Activated T-cell treated with anti-CD3 and anti-CD28 coated beads for 1 hour (primary cell): ENCODE measurements at places on chromosomes 2 and 18.
A peak's percentile ranks its signal among the peaks of the same experiment; 100 is the strongest.

DNA sequence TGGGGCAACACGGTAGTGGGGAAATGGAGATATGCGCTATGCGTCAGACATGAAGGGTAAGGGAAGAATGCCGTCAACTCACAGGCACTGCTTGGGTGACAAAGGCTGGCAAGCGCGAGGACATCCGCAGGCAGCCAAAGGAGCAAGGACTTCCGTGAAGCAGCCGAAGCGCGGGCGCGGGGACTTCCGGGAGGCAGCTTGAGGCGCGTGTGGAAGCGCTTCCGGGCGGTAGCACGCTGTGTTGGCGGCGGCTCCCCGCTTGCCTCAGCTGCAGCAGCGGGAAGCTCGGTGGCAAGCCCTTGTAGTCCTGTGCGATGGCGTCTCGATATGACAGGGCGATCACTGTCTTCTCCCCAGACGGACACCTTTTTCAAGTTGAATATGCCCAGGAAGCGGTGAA, at the start of gene PSMA8:
Gene PSMA8 (plus strand): TSS at position 218 of the 400 bp plus-strand sequence. CDS start 97 bp downstream, at position 315.
- DNase-seq = peak; percentile 19

GRCh38 chr2:179805001-179805400, 56.4 kb downstream of the ZNF385B start:
- DNase-seq = no peak

GRCh38 chr18:13620818-13621445, 105.4 kb downstream of the FAM210A start:
- DNase-seq = no peak

DNA sequence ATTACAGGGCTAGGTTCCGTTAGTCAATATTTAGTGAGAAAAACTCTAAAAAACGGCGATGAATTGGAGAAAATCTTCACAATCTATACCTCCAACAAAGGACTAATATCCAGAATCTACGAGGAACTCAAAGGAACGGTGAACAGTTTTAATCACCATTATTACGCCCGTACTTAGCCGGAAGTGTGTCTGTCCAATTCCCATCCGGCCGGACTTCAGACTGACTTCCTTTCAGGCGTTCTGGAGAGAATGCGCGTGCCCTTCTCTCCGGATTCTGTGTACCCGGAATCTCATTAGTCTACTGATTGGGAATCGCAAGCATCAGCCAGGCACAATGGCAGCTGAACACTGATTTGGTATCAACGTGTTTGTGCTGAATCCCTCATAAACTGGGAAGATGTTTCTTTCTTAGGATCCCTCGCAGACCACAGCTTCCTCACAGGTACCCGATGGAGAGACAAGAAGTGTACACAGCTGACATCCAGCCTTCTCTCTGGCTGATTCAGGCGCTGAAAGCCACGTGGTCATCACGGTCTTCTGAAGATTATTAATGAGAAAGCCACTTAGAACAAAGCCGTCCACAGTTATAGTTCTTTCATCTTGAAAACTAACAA, 239.9 kb downstream of the ZNF516 start:
- no peak for DNase-seq

- DNase-seq = no peak
Measured at GRCh38 chr18:5951515-5952091, 56.3 kb upstream of the TMEM200C start.

GRCh38 chr2:127611076-127611925, 34.7 kb upstream of the GPR17 start:
- DNase-seq = no peak

DNA sequence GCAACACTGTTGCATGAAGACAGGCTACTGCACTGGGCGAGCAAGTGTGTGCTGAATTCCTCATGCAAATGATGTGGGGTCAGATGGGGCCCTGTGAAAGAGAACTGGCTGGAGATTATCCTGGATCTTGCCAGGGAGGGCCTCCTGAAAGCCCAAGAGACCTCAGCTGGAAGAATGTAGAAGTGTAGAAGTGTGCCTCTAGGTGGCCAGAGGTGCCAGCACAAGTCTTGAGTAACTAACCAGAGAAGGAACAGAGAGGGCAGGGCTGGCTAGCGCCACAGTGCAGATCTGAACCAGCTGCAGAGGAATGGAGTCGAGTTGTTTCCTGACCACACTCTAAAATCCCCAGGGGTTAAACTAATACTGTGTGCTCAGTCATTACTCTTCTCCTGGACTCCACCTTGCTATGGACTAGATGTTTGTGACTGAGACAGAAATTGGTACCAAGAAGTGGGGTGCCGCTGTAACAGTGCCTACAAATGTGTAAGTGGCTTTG, 399.3 kb downstream of the LRATD1 start:
- no peak for DNase-seq

DNA sequence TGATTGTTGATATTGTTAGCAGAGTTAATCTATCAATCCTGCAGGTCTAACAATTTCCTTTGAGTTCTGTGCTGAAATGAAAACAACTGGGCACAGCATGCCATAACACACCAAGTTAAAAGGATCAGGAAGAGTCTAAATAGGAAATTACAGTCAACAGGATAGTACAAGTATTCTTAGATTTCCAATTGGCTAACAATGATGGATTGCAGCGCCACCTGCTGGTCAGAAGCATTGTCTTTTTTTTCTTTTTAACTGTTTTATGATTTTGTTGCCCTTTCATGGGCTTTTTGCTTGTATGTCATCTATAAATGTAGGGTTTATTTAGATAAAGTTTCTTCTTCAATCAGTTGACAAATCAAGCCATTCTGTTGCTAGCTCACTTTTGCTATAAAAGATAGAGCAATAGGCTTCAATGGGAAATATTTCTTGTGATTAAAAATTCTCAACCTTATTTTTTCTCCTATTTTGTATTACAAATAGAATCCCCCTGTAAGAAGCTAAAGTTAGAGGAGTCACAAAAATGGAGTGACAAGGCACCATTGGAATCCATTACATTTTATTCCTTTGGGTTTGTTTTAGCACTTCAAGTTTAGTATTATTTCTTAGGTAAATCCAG, 40.8 kb upstream of the RPRM start:
- peak; percentile 44 for DNase-seq

- DNase-seq = no peak
Measured at GRCh38 chr2:96626553-96626942, 11.6 kb downstream of the KANSL3 start.

GRCh38 chr2:106274668-106275067, 80.6 kb upstream of the UXS1 start:
- no peak for DNase-seq

- DNase-seq = no peak
Measured at GRCh38 chr2:46921676-46922448, 6.3 kb upstream of the MCFD2 start.

GRCh38 chr18:62925031-62925688, 209.8 kb downstream of the PHLPP1 start:
- no peak for DNase-seq

- DNase-seq = no peak
Measured at GRCh38 chr2:105803337-105803736, 58.6 kb downstream of the NCK2 start.

GRCh38 chr2:240604291-240604938, 17.9 kb downstream of the CAPN10 start:
- no peak for DNase-seq

GRCh38 chr18:41343808-41344207, 611.2 kb upstream of the PIK3C3 start:
- no peak for DNase-seq

- DNase-seq = no peak
Measured at GRCh38 chr2:6872394-6872793, 5.2 kb upstream of the RSAD2 start.

GRCh38 chr2:26273501-26273900, 28.8 kb downstream of the HADHB start:
- no peak for DNase-seq

- no peak for DNase-seq
Measured at GRCh38 chr2:127065299-127065939, 41.5 kb downstream of the BIN1 start.

DNA sequence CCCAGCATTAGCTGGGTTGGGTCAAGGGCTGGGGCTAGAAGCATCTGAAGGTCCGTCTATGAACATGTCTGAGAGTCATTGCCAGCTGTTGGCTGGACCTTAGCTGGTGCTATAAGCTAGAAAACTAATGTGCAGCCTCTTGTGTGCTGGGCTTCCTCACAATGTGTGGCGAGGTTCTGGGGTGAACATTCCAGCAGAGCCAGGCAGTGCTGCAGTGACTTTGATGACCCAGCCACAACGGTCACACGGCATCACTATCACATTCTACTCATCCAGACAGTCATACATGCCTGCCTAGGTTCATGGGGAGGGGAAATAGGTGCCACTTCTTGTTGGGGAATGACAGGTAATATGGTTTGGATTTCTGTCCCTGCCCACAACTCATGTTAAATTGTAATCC, 260.5 kb downstream of the CYP26B1 start:
- no peak for DNase-seq

DNA sequence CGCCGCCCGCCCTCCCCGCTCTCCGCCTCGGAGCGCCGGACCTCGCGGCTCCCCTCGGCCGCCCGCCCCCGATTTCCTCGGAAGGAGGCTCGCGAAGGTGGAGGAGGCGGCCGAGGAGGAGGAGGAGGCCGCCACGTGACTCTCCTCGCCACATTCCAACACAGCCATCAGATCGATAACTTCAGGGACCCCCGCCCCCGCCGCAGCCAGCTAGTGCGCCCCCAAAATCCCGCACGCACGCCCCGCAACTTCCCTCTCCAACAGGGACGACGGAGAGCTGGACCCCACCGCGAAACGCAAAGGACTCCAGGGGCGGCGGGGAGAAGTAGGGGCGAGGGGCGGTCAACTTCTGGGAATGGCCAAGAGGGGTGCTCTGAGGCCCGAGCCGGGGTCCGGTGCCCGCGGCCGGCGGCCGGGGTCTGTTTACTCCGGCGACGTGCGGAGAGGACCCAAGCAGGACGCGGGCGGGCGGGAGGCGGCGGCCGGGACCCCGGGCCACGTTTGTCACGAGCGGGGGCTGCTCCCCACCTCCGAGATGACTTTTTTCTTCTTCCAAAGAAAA, 2.0 kb downstream of the ZNF521 start:
- no peak for DNase-seq

- no peak for DNase-seq
Measured at GRCh38 chr2:100877555-100877954, 57.6 kb downstream of the NPAS2 start.

DNA sequence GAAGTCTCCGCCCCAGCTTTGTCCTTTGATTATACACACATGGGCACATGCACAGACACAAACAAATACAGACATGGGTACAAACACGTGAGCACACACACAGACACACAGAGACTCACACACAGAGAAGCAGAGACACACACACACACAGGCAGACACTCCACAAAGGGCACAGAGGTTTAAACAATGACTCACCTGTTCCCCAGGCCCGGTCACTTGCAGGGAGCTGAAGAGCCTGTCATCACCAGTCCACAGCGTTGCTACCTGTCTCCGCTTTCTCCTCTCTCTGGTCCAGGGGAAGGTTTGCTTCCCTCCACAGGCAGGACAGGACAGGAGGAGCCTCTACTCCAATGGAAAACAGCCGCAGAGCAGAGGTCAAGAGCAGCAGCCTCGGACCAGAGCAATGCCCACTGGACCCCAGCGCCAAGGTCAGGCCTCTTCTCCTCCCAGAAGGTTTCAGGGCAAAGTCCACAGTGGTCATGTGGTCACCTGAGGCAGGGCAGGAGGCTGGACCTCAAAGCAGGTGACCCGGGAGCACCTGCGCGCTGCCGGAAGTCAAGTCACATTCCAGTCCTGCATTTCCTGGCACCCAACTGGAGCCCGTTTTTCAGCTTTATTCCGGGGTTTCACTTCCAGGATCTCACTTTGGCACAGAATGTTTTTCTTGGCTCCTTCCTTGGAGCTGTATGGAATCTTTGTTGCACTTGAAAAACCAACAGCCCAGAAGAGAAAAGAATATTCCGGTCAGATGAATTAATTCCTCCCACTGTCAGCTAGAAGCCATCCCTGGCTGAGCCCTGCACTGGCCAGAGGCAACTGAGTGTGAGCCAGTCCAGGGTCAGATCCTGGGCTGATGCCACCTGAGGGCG, at the start of gene RAB17:
Gene RAB17 (minus strand): TSS at position 463 of the 869 bp plus-strand sequence. CDS start 4,580 bp downstream, outside the sequence.
- DNase-seq = no peak

DNA sequence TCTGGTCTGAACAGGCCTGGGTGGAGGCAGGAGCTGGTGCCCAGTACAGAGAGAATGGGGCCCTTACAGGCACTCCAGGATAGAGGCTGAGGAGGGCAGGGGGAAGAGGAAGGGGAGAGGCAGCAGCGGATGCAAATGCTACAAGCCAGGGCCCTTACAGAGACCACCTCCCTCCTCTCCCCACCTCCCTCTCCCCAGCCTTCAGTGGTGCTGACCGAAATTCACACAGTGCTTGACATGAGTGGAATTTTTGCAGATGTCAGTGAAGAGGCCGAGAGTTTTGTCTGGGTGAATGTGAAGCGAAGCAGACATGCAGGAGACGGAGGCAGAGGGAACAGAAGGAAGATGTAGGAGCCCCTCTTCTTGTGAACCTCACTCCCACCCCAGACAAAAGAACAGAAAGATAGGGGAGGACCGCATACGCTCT, 31.9 kb downstream of the CIB4 start:
- no peak for DNase-seq

DNA sequence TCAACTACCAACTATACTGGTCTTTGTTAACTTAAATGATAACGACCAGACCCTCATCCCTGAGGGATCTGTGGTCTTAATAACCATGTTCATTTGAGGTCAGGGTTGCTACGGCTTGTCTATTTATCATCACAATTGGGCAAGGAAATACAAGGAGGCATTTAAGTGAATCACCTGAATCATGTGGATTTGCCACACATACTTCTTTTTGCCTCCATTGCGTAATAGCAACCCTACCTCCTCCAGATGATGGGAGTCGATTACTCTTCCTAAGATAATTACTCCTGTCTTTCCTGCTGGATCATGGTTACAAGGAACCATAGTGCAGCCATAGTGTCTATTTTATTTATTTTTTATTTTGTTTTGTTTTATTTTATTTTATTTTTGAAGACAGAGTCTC, 42.2 kb downstream of the TAF4B start:
- DNase-seq = no peak

DNA sequence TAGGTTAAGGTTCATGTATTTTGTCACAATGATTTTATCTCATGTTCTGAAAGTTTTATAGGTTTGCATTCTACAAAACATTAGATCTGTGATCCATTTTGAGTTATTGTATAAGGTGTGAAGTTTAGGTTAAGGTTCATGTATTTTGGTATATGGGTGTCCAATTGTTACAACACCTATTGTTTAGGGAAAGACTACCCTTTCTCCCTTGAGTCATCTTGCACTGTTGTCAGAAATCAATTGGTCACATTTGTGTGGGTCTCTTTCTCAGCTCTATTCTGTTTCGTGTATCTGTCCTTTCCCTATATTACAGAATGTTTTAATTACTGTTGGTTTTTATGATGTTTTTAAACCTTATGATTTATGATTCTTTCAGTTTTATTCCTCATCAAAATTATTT, 192.3 kb downstream of the MCFD2 start:
- DNase-seq = no peak

- no peak for DNase-seq
Measured at GRCh38 chr2:60440079-60440766, 113.2 kb downstream of the BCL11A start.

GRCh38 chr2:237650455-237650850, 23.1 kb downstream of the LRRFIP1 start:
- no peak for DNase-seq
